Epithelial cell of prostate (primary cell): ENCODE measurements at places on chromosomes 3 and 15.

DNA sequence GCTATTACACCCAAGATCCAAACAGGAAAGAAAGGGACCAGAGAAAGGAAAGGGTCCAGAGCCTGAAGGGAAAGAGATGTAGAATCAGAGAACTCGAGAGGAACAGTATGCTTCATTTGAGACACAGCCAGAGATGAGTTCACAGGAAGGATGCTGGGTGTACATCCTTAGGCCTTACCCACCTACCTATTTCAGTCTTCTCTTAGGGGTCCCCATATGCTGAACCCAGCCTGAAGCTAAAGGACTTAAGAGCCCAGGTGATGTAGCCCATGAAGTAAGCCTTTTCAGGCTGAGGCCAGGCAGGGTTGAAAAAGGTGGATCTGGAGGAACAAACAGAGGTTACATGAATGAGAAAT is 338.0 kb upstream of the KCNH8 start:
- DNase-seq = no peak

DNA sequence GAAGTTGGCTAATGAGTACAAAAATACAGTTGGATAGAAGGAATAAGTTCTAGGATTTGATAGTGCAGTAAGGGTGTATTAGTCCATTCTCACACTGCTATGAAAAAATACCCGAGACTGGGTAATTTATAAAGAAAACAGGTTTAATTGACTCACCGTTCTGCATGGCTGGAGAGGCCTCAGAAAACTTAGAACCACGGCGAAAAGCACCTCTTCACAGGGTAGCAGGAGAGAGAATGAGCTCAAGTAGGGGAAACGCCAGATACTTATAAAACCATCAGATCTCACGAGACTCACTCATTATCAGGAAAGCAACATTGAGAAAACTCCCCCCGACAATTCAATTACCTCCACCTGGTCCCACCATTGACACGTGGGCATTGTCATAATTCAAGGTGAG is 483.3 kb downstream of the TUSC7 start:
- no peak for DNase-seq

- no peak for DNase-seq
Measured at GRCh38 chr3:177441276-177441812, 244.1 kb upstream of the TBL1XR1 start.

- DNase-seq = no peak
Measured at GRCh38 chr3:54706738-54707137, 221.1 kb downstream of the LRTM1 start.

DNA sequence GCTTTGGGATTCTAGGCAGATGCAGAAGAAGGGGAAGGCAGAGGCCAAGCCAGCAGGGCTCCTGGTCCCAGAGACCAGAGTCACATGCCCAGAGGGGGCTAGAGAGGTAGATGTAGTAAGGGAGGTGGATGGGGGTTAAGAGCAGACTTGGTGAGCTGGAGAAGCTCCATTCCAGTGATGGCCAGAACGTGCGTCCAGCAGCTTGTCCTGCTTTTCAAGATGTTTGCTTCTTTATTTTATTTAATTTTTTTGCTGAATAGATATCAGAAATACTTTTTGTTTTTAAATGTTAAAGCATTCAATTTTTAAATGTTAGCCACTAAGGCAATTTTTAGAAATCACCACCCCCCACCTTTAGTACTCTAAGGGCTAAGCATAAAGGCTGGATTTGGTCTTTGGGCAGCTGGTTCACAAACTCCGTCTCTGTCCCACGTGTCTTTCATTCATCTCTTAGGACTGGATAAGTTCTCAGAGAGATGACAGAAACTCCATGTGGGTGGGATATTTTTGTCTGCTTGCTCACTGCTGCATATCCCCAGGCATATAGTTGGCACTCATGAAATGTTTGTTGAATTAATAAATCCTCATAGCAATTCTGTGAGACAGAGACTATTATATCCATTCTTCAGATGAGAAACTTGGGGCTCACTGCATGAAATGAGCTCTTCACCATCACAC is 6.7 kb downstream of the COLQ start:
- DNase-seq = no peak

- no peak for DNase-seq
Measured at GRCh38 chr15:27176785-27177406, 205.9 kb downstream of the GABRG3 start.

- DNase-seq = no peak
Measured at GRCh38 chr15:81785679-81786078, 260.1 kb downstream of the MEX3B start.

GRCh38 chr3:18428991-18429745 is 4.0 kb upstream of the SATB1 start:
- DNase-seq = no peak

DNA sequence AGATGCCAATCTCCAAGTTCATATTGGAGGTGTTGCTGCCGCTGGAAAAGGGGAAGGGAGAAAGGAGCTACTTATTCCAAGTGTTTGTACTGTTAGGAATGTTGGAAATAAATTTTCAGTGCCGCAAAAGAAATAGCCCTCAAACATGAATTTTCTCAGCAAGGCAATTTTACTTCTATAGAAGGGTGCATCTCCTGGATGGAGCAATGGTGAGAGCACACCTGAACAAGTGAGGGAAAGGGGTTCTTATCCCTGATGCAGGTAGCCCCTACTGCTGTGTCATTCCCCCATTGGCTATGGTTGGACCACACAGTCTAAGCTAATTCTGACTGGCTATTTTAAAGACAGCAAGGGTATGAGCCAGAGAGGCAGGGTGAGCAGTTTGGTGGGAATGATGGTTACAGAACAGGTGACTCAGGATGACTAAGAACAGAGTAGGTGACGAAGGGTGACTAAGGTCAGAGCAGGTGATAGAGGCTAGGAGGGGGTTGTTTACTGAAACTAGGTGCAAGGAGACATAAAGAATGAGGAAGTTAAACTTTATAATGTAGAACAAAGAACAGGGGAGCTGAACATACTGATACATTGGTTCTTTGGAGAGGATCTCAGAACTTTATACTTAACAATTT is 503.5 kb downstream of the EDEM1 start:
- no peak for DNase-seq

GRCh38 chr3:178483704-178484103 is 52.5 kb upstream of the KCNMB2 start:
- DNase-seq = no peak

GRCh38 chr3:32189693-32190092 is 48.8 kb upstream of the CMTM8 start:
- DNase-seq = no peak

- no peak for DNase-seq
Measured at GRCh38 chr3:39753391-39753790, 56.0 kb upstream of the MYRIP start.

DNA sequence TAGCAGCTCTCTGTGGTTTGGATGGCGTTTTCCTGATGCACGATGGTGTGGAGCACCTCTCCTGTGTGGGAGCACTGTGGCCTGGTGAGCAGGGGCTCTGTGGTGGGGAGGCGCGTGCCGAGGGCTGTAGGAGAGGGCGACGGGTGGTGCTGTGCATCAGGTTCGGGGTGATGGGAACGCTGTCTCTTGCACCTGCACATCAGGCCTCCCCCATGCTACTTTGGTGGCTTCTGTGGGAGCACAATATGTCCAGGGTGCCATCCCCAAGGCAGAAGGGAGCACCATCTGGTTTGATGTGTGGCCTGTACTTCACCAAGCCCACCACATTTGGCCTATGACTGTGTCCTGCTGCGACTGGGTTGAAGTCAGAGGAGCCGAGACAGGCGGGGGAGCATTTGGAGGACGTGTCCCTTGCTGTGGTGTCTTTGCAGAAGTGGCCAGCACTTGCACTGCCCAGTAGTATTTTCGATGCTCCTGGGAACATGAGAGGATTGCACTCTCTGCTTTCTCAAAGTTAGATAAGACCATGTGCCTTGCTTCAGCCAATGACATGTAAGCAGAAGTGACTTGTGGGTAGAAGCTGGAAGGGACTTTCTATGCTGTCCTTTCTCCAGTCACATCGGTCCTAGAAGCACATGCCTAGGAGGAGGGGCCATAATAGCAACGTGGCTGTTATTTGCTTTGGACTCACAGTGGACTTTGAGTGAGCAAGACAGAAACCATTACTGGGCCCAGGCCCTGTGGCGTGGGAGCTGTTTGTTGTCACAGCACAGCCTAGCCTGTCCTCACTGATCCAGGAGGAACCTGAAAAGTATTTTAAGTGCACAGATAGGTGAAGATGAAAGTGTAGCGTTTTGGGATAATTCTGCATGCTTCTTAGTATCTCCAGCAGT is 72.1 kb downstream of the APBA2 start:
- no peak for DNase-seq

- no peak for DNase-seq
Measured at GRCh38 chr15:92877000-92877399, 23.1 kb upstream of the CHD2 start.

DNA sequence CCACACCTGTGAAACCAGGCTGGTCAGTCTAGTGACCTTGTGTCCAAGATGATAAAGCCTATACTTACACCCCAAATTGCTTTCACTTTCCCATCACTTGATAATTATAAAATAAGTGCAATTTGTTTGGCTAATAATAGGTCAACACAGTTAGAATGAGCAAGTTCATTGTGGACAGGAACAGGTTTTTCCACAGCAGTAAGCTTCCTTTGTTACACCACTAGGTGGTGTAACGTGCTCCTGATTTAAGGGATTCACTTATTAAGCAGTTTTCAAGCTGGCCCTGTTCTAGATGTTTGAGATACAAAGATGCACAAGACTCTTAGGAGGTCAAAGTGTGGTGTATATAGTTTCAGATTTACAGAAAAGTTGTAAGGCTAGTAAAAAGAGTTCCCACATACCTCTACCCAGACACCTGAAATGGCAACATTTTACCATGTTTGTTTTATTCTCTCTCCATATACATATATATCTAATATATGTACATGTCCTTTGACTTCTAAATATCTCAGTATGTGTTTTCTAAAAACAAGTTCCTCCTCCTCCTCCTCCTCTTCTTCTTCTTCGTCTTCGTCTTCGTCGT is 6.8 kb upstream of the MFSD1 start:
- no peak for DNase-seq

- no peak for DNase-seq
Measured at GRCh38 chr3:13202744-13203397, 129.6 kb upstream of the IQSEC1 start.

DNA sequence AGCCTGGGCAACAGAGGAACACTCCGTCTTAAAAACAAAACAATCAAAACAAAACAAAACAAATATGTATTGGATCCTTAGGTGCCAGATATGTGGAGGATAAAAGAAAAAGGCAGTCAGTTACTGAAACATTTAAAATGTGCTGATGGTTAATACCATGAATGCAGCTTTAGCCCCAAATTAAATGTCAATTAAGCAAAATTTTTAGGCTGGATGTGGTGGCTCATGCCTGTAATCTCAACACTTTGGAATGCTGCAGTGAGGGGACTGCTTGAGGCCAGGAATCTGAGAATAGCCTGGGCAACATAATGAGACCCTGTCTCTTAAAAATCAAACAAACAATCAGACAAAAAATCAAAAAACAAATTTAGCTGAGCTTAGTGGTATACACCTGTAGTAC is 8.5 kb upstream of the CHMP2B start:
- DNase-seq = no peak

DNA sequence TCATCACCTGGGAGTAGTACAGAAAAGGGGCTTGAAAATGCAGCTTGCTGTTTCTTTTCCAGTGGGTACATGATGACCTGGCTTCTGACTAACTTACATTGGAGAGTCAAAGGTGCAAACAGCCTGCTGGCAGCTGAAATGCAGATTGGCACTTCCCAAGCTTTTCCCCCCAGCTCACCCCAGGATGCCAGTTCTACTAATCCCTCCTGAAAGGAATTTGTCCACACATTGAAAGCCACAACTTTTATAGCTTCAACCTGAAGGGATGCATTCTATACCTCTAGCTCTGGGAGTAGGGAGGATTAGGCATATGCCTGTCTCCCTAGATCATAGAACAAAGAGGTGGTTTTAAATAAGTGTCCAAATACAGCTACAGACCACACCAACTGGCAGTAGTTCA is 281.7 kb downstream of the EFHB start:
- DNase-seq = no peak

- DNase-seq = no peak
Measured at GRCh38 chr15:91892436-91892835, 38.9 kb downstream of the SLCO3A1 start.

DNA sequence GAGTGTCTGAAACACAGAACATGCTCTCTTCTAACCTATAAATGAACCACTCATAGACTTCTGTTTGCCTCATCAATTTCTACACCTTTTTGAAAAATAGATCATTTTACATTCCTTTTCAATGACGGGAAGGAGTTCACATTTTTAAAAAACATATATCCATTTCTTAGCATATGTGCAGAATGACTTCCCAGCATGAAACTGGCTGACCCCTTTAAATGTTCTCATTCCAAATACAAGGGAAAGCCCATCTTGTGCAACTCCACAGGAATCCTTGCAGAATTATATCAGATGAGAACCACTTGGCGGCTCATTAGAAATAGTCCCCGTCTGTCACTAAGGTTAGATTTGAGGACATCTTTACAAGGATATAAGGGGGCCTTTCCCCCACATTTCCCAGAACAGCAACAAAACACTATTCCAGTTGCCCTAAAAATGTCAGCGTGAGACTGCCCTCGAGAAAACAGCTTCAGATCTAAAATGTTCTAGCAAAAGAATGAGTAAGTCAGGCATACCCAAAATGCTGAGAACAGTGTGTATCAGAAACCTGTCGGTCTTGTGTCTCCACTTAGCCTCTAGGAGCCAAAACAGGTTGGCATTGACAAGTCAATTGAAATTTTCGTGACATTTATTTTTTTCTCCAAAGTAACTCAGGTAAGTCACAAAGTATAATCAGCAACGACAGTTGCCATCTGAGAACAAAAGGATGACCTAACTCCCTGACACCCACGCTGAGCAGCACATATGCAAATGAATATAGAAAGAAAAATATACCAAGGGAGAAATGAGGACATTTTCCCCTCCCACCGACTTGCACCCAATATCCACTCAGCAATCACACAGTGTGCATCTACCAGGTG is 63.1 kb downstream of the FOXP1 start:
- no peak for DNase-seq

DNA sequence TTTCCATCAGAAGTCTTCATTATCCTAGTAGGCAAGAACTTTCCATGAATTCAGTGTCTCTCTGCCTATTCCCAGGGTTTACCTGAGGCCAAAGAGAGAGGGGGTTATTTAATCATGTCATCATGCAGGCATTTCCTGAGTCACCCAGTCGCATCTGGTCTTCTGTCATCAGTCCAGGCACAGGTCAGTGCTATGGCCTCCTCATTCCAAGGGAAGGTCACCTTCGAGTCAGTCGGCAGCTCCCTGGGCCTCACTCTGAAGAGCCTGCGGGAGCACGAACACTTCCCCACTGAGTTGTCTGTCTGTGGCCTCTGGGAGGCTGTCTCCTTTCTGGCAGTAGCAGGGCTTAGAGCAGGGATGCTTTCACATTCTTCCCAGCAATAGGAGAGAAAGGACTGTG is 26.2 kb upstream of the LRTM1 start:
- DNase-seq = no peak

GRCh38 chr15:34993877-34994276 is 5.8 kb upstream of the ZNF770 start:
- no peak for DNase-seq
